ENCODE measurements at places on chromosomes 6 and 20. TPM values are rescaled to one million over a fixed set of nuclear protein-coding genes. Genes with fewer than 3 reads are reported as not detected.

DNA sequence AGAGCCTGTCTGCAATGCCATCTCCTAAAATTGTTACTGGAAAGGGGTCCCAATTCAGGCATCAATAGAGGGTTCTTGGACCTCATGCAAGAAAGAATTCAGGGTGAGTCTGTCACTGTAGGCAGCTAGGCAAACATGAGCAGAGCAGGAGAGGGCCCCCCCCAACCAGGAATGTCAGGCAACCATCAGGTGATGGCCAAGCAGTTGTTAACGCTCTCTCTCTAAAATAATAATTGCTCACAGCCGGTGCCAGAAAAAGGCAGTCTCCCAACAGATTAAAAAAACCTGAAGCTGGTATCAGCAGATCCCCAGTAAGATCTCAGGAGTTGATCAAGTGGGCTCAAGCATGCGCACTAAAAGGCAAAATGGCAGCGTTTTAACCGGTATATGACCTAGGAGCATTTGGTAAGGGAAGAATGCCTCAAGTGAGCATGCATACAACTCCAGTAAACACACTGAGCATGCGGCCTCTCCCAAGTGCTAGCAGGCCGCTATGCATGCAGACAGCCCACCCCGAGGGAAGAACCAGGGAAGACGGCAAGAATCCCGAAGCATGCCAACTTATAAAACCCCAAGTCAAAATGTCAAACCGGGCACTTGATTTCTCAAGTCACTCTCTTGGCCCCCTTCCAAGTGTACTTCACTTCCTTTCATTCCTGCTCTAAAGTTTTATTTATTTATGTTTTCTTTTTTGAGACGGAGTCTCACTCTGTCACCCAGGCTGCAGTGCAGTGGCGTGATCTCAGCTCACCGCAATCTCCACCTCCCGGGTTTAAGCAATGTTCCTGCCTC, 44.0 kb upstream of the RNGTT start:
- no peak for DNase-seq

GRCh38 chr6:1386038-1386709, 3.2 kb upstream of the FOXF2 start:
- no peak for DNase-seq

The CST8 gene
- total RNA-seq, result not detected

The ELOVL4 gene
- 2.8 TPM for total RNA-seq
